Stimulated activated CD4-positive, alpha-beta T cell treated with anti-CD3 and anti-CD28 coated beads, TNF-alpha, amount 100 ng/mL, for 1 hour (primary cell): ENCODE measurements at places on chromosomes 16 and 17.

GRCh38 chr16:75222271-75222783 is 3.5 kb downstream of the CTRB1 start:
- no peak for DNase-seq

DNA sequence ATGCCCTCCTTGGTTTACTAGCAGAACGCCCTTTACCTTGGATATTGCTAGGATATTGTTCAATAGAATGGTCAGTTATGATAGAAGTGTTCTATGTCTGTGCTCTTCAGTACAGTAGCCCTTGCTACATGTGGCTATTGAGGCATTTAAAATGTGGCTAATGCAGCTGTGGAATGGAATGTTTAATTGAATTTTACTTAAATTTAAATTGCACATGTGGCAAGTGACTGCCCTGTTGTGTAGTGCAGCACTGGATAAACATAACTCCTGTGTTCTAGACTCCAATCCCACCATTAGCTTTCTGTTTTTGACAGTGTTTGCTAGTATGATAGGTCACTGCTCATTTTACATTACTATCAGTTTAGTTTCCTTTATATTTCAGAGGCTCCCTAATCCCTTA is 29.9 kb downstream of the RAD51C start:
- DNase-seq = no peak

- DNase-seq = no peak
These were observed 3.4 kb downstream of the SGCA start for GRCh38 chr17:50169121-50169764.

DNA sequence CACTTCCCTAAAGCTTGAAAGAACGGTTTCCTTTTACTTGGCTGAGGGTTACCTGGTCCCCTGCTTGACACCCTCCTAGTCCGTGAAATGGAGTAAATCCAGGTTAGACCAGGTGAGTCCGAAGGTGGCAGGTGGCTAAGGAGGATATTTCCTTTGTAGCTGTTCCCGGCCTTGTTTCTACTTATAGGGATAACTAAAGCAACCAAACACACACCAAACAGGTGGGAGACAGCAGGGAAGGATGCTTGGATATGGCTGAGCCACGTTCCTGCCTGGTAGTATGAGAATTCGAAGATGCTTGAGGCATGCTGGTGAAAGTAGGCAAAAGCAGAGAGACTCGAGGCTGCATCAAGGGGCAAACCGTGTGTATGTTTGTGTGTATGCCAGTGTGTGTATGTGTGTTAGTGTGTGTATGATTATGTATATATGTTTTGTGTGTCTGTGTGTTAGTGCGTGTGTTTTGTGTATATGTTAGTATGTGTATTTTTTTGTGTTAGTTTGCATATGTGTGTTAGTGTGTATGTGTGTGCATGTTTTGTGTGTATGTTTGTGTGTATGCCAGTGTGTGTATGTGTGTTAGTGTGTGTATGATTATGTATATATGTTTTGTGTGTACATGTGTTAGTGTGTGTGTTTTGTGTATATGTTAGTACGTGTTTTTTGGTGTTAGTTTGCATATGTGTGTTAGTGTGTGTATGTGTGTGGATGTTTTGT is 28.9 kb downstream of the RBFOX1 start:
- DNase-seq = no peak

DNA sequence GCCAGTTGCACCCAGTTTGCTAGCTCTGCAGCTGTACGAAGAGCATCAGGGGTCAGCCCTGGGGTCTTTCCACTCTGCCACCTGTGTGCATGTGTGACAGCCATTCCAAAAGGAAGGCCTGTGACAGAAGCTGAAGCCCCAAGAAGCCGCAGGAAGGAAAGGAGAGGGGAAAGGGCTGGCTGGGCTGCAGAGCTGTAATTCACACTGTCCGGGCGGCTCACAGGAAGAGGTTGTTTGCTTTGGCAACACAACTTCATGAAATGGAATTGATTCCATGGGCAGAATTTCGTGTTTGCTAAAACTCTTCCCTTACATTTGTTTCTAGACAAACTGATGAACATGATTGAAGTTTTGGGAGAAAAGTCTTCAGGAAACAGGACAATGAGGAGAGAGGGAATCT is 14.8 kb downstream of the TMEM204 start:
- DNase-seq = no peak

- no peak for DNase-seq
These were observed 53.4 kb downstream of the NOS2 start for GRCh38 chr17:27746881-27747280.

DNA sequence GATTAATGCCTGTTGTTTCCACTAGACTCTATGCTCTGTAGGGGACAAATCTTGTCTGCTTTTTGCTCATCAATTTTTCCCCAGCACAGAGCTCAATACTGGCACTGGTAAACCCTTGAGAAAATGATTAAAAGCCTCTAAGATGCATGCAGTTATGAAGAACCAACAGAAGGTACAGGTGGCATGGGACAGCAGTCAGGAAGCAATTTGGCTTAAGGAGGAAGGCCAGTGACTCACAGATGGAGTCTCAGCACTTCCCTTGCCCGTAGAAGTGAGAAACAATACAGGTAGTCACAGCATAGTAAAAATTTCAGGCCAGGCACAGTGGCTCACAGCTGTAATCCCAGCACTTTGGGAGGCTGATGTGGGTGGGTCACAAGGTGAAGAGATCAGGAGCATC is 504.7 kb upstream of the RBFOX1 start:
- DNase-seq = no peak

DNA sequence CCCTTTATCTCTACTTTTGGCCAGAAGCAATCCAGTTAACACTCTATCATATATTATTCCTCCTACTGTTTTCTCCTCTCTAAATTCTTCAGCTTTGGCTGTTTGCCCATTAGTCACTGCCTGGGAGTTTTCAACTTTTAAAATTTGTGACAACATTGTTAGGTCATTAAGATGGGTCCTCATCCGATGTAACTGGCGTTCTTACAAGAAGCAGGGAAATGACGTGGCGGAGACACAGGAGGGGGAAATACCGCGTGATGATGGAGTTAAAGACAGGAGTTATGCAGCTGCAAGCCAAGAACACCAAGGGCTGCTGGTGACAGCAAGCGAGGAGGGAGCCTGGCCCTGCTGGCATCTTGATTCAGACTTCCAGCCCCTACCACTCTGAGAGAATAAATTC is 34.8 kb upstream of the CPHXL start:
- DNase-seq = no peak

GRCh38 chr17:36731811-36732210 is 130.4 kb downstream of the MRM1 start:
- no peak for DNase-seq

GRCh38 chr17:82658796-82659452 is 10.7 kb upstream of the WDR45B start:
- no peak for DNase-seq
